Central memory CD4-positive, alpha-beta T cell (primary cell): ENCODE measurements at places on chromosomes 7 and 10.

GRCh38 chr10:100782461-100783244, 37.3 kb downstream of the PAX2 start:
- no peak for DNase-seq

GRCh38 chr7:158499082-158499455, 88.6 kb downstream of the PTPRN2 start:
- DNase-seq = no peak

GRCh38 chr7:39095875-39096619, 118.3 kb downstream of the POU6F2 start:
- DNase-seq = no peak

DNA sequence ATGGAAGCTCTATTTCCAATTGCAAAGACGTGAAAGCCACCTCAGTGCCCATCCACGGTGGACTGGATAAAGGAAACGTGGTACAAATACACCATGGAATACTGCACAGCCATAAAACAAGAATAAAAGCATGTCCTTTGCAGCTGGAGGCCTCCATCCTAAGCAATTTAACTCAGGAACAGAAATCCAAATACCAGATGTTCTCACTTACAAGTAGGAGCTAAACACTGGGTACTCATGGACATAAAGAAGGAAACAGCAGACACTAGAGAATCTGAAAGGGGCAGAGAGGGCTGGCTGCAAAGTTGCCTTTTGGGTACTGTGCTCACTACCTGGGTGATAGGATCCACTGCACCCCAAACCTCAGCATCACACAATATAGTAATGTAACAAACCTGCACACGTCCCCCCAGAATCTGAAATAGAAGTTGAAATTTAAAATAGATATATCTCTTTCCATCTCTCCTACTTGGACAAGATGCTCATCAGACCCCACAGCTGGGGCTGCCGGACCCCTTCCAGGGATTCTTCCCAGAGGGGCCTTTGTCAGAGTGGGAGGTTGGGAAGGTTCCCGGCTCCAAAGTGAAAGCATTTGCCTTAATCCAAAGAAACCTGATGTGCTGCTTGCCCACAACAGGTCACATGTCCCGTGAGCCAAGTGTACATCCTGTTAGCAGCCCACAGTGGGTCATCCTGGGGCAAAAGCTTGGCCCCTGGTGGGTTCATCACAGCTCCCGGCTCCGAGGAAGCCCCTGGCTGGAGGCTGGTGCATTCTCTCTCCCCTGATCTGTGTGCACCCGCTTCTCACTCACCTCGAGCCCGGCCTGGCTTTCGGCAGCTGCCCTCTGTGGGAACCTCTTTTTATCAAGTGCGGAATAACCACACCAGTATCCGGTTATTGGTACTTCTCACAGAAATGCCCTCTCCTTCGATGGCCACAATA, 172.3 kb upstream of the PPP2R2D start:
- DNase-seq = no peak

DNA sequence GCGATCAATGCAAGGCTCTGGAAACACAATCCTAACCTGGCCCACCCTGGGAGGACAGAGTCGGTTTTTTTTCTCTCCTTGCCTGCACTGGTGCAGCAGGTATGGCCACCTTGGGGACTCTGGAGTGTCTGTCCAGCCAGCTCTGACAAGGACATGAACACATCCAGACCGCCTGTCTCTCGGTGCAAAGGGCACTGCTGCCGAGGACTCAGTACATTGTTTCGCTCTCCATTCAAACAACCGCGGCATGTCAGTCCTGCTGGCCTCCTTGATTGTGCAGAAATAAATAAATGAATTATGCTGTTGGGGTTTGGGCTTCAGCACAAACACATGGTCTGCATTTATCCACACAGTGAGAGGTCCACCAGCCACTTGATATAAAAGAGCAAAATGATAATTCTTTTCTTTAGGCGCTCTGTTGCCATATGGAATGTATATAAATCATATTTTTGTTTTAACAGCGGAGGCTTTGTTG, 565.2 kb downstream of the KCNMA1 start:
- DNase-seq = no peak

DNA sequence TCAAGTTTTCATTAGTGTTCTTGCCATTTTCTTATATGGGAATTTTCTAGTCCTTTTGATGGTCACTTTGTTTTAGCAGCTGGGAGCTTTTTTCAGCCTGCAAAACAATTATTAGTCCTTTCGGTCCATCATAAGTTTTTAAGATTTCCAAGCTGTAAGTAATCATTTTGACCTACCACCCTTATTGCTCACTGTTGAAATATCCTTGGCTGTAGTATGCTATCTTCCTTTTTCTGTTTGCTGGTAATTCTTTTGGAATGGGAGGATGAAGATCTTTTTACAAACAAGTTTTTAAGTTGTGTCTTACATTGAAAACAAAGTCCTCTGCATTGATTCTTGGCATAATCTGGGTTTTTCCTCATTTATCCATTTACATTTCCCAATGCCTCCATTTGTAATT, 24.0 kb downstream of the BZW2 start:
- DNase-seq = no peak

GRCh38 chr7:79420464-79420863, 33.0 kb downstream of the MAGI2 start:
- no peak for DNase-seq

DNA sequence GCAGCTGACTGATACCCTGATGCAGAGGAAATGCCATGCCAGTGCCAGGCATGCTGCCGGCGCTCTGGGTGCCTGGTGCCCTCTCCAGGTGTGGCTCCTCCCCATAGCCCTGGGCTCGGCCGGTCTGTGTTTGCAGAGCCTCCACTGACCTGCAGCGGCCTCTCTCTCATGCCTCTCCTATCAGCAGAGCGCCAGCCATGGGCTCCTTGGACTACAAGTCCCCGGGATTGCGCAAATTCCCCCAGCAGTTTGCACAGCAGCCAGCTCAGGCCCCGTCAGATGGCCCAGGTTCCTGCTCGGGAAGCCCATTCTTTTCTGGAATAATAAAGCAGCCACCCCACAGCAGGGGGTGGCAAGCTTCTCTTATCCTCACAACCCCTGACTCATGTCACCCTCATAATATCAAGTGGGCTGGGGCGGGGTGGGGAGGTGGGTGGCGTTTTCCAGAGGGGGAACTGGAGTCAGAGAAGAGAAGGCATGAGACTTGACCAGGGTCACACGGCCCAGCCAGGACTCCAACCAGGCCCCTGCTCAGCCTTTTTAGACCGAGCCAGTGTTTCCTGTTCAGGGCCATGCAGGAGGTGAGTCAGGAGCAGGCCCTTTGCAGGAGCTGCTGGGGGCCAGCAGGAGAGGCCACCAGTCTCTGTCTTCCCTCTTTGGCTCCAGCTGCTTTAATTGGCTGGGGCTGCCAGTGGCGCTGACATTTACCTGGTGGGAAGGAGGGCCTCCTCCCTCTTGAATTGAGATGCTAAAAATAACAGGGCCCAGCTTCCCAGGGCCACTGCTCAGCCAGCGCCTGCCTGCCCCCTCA, 58.6 kb downstream of the ZMIZ1 start:
- DNase-seq = no peak

GRCh38 chr10:48638739-48639527, 34.1 kb upstream of the ARHGAP22 start:
- DNase-seq = no peak

- DNase-seq = no peak
Measured at GRCh38 chr7:25496476-25497368, 268.4 kb upstream of the NPVF start.

DNA sequence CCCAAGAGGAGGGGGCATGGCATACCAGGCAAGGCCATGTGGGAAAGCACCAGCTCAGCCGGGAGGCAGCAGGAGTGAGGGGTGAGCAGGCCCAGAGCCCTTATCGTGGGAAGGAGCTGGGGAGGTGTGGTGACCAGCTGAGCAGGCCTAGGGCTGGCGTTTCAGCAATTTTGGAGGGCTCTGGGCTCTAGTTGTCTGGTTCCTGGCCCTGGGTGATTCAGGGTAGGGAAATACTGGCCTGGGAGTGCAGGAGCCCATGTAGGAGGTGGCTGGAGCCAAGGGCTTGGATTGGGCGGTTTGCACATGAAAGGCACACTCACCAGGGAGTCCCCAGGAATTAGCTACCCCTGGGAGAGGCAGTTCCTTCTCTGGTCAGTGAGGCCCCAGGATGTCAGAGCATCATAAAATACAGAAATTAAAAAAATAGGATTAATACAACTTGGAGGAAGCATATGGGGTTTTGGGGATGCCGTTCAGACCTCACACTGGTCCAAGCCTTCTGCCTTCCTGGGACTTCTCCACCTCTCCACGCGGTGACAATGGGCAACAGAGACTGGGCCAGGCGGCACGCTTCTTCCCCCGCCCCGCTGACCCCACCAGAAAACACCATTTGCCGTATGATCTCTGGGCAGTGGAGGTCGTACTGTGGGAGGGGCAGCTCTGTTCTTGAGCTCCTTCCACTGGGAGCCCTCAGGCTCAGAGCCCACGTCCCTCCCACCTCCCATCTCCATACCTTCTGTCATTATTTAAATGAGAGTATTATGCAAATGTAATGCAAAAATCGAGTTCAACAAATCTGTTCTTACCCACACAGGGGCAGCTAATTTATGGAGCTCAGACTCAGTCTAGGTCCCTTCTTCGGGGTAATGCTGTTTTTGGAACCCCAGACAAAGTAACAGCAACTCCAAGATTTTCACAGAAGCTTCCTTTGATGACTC, 133.0 kb upstream of the FAM20C start:
- DNase-seq = no peak

DNA sequence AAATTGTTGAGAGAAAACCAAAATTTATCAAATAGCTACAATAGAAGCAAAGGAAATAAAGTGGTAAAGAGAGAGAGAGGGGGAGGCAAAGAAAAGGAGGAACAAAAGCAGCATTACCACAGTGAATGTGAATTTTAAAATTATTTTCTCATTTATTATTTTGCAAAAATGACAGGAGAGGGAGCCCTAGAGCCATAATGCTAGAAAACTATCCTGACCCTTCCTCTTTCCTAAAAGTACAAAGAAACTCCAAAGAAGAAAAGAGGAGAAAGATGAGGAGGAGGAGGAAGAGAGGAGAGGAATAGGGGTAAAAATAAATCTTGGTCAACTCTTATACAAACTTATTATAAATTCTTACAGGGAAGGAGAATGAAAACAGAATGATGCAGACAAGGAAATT, 921.5 kb downstream of the NRG3 start:
- DNase-seq = no peak

DNA sequence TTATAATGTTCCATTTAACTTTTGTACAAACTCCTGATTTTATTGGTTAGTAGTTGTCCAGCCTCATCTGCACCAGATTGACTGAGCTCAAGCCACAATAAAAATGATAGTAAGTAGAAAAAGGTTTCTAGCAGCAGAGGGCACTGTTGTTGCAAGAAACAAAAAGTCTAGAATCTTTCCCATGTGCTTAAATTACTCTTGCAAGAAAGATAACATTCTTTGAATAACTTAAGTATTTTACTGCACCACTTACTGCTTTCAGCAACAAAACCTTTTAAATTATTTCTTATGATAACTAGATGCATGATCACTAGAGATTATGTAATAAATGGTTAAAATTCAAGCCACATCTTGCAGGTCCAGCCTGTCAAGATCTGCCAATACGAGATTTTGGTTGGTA, 27.0 kb downstream of the LMOD2 start:
- peak; percentile 17 for DNase-seq

GRCh38 chr10:1134156-1134555, 78.0 kb downstream of the WDR37 start:
- no peak for DNase-seq

DNA sequence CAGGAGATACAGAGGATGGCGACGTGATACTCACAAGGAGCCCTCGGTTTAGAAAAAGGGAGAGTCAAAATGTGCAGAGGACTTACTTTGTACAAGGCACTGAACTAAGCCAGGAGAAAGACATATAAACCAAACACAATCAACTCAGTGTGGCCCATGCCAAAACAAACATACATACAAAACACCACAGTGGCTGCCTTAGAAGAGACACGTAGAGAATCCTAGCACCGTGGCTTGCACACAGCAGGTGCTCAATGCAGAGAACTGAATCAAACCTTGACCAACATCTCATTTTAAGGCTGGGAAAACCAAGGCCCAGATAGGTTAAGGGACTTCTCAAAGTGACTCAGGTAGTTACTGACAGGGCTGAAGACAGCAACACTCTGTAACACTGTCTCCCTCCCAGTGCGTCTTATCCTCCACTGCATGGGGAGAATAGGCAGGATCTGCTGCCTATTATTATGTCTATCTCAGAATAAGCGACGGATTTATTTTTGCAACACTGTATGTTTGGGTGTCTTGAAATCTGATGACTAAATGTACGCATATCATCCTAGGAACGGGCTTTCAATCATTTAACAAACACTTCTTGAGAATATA, 11.0 kb downstream of the SORBS1 start:
- no peak for DNase-seq

- no peak for DNase-seq
Measured at GRCh38 chr10:46091080-46091827, 45.2 kb upstream of the MSMB start.

- no peak for DNase-seq
Measured at GRCh38 chr7:135763261-135763660, 14.6 kb upstream of the FAM180A start.

GRCh38 chr10:86244297-86245014, 122.1 kb downstream of the GRID1 start:
- no peak for DNase-seq

- DNase-seq = peak; percentile 36
Measured at GRCh38 chr7:16223963-16224707, 197.2 kb downstream of the CRPPA start.

GRCh38 chr10:49241385-49241784, 53.2 kb upstream of the TMEM273 start:
- DNase-seq = no peak

GRCh38 chr7:76425156-76425555, 406 bp downstream of the ZP3 start:
- DNase-seq = no peak

DNA sequence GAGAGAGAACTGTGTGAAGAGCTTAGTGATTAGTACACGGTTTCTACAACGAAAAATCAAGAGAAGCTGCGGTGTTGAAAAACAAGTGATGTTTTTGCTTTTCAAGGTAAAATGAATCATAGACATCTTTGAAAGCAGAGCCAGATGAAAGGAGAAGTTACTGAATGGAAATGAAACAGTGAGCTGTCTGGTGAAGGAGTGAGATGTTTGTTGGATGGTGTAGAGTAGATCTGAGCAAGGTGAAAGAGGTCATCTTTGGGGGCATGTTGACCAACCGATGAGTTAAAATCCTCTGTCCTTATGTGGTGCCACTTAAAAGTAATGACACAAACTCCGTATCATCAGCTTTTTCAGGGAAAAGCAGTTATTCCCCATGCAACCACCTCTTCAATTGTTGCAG, 177.4 kb downstream of the CDCA7L start:
- no peak for DNase-seq
